ENCODE measurements at places on chromosomes 5 and 9. TPM values are rescaled to one million over a fixed set of nuclear protein-coding genes. Genes with fewer than 3 reads are reported as not detected.

Gene AP3B1
- 76.2 TPM for polyA plus RNA-seq

Gene MELK
- polyA plus RNA-seq = 32.7 TPM

Gene PALM2AKAP2
- polyA plus RNA-seq = 11.0 TPM

Gene CCDC180
- polyA plus RNA-seq = 30.0 TPM

Gene TSSK1B
- polyA plus RNA-seq = 0.12 TPM

Gene HINT1
- 393 TPM for polyA plus RNA-seq

Gene CAVIN4
- polyA plus RNA-seq = 5.5 TPM

Gene PCDHGA1
- 1.1 TPM for polyA plus RNA-seq

Gene ITK
- polyA plus RNA-seq = 0.23 TPM

Gene AK8
- polyA plus RNA-seq = 3.9 TPM

Gene FST
- 34.1 TPM for polyA plus RNA-seq

DNA sequence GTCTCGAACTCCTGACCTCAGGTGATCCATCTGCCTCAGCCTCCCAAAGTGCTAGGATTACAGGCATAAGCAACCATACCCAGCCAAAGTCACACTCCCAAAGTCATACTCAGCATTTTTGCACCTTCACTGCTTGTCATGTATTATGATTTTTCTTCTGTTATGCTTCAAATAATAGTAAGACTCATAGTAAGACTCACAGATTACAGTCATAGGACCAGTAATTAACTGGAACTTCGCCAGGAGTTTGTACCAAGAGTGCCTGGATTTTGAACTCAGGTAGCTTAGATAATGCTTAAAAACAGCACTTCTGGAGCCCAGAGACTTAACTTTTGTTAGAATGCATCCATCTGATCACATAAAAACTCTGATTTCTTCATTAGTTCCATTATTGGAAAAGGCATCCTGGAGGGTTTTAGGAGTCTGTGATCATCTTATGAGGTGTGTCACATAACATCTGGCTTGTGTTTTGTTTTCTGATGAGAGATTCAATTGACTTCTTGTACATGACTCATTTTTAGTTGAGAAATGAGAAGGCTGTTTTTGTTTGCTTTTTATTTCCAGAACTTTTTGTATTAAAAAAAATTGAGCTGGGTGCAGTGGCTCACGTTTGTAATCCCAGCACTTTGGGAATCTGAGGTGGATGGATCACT lies 131.5 kb downstream of the ADAMTS19 start:
- no peak for DNase-seq

GRCh38 chr5:126178521-126178920 lies 244.7 kb upstream of the GRAMD2B start:
- no peak for DNase-seq

DNA sequence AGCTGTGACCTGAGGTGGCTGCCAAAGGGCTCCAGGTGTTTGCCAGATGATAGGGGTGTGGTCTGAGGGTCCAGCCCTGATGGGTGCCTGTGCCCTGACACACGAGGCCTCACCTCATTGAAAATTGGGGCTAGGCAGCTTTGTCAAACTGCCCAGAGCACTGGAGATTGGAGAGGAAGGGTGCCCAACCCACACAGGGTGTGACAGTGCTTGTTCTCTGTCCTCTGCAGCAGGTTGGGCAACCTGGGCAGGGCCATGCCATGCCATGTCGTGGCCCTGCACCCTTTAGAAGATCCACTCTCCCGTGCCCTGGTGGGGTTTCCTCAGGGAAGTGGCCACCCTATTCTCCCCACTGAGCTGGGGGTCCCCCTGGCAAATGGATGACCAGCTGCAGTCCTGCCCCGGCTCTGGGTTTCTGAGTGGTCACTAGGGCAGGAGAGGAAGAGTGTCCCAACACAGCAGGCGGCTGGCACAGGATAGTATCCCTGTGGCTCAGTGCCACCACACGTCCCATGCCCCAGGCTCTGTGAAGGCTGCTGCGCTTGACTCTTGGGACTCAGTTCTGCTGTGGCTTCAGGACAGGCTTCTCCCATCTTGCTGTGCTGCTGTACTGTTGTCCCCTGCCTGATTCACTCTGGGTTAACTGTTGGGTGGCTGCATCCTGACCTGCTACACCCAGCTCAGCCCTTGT lies 100.8 kb upstream of the PITX1 start:
- no peak for DNase-seq

DNA sequence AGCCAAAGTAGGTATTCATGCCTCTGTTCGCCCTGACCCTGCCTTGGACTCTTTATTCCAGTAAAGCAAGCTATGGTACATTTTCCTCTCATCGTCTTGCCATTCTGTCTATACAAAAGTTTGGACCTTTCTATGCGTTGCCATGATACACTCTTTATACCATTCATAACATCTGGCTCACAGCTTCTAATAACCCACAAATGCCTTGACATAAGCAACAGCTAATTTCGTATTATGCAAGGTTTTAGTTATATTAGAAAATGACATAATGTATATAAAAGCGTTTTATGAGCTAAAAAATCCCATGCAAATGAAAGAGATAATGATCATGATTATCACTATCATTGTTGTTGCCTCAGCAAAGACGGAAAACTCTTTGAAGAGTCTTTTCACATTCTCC lies 265.7 kb downstream of the TMEM167A start:
- DNase-seq = no peak

DNA sequence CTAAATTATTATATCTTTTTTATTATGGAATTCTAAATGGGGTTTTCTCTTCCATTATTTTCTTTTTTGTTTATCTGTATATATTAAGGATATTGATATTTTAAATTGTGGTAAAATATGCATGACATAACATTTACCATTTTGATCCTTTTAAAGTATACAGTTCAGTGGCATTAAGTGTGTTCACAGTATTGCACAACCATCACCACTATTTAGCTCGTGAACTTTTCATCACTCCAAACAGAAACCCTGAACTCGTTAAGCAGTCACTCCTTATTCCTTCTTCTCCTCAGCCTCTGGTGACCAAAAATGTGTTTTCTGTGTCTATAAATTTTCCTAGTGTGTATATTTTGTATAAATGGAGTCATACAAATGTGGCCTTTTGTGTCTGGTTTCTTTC lies 188.2 kb downstream of the CCDC171 start:
- DNase-seq = no peak

GRCh38 chr5:96402500-96402899 lies 30.5 kb downstream of the PCSK1 start:
- DNase-seq = no peak

DNA sequence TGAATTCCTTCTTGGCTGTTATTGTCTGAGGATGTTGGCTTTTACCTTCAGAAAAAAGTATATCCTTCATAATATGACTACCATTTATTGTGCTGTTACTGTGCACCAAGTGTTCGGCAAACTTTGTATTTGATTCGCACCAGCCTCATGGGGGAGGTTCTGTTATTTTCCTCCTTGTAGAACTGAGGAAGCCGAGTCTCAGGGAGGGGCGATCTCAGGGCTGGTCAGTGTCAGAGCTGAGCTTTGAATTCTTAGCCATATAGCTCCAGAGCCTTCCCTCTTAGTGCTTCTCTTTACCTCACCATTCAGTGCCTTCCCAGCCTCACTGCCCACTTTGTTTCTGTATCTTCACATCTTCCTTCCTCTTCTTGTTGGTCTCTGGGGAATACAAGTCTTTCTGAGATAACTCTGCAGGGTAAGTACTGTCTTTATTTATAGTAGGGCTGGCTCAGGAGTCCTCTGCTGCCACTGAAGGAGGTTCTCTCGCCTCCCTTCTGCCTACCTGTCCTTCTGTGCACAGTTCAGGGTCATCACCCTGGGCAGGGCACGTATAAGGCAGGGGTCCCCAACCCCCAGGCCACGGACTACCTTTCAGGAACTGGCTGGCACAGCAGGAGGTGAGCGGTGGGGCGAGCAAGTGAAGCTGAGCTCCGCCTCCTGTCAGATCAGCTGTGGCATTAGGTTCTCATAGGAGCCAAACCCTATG lies 48.4 kb downstream of the GALNT10 start:
- DNase-seq = no peak

DNA sequence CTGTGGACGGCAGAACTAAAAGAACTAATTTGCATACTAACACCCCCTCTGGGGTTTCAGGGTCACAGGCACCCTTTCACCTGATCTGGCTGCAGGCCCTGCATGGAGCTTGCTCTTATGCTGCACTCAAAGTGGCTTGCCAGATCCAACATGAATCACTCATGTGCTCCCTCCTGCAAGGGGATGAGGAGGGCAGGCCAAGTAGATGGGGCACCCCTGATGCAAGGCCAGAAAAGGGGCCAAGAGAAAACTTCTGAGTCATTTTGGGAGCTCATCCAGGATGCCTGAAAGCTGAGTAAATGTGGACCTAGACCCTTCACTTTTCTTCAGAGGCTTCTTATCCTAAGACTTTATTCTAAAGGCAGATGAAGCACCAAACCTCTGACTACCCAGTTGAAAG lies 558.5 kb upstream of the PTGER4 start:
- no peak for DNase-seq

DNA sequence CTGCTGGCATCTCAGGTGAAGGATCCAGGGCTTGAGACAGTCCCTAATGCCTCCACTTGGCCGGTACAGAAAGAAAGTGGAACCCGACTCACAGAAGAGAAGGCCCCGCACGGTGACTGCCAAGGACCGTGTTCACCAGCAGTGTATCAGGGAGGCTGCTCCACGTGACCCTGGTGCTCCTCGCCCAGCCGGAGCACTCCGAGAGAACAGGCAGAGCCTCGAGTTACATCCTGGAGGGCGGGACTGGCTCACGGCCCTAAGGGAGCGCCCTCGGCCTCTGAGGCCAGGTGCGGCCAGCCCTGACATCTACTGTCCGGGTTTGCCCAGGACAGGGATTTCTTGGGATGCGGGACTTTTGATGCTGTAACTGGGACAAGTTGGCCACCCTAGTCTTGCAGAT lies 104.0 kb upstream of the SARDH start:
- DNase-seq = no peak

- no peak for DNase-seq
These were observed 48.0 kb upstream of the ASTN2 start for GRCh38 chr9:117462861-117463260.

GRCh38 chr5:154015071-154015693 lies 23.5 kb downstream of the FAM114A2 start:
- DNase-seq = no peak

GRCh38 chr5:172556971-172557461 lies 84.0 kb upstream of the NEURL1B start:
- DNase-seq = peak; percentile 63

- peak; percentile 6 for DNase-seq
These were observed 97.4 kb downstream of the OSTF1 start for GRCh38 chr9:75185585-75186170.

DNA sequence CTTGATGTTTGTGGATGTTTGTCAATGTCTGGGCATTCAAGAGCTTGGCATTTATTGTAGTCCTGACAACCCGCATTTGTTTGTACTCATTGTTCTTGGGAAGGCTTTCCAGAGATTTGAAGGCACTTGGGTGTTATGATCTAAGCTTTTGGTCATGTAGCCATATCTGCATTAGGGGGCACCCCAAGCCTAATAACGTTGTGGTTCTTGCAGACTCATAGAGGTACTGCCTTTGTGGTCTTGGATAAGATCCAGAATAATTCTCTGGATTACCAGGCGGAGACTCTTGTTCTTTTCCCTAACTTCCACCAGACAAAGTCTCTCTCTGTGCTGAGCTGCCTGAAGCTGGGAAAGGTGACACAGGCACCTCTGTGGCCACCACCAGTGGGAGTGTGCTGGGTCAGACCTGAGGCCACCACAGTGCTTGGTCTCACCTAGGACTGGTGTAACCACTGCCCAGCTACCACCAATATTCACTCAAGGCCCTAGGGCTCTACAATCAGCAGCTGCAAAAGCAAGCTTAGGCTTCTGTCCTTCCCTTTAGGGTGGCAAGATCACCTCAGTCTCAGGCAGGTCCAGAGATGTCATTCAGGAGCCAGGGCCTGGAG lies 144.4 kb upstream of the TAS2R1 start:
- DNase-seq = no peak

GRCh38 chr9:7570107-7570720 lies 229.4 kb downstream of the DMAC1 start:
- DNase-seq = peak; percentile 38

- DNase-seq = no peak
These were observed 35.7 kb upstream of the PPP1R26 start for GRCh38 chr9:135443797-135444425.

GRCh38 chr5:111129938-111130337 lies 37.8 kb downstream of the WDR36 start:
- DNase-seq = no peak

GRCh38 chr9:98312365-98312764 lies 56.9 kb upstream of the TBC1D2 start:
- no peak for DNase-seq

GRCh38 chr5:8848997-8849594 lies 696.8 kb downstream of the SEMA5A start:
- DNase-seq = no peak

Measured in left kidney (tissue), 8 donors.